ENCODE measurements at places on chromosomes 7 and 10.
A peak's percentile ranks its signal among the peaks of the same experiment; 100 is the strongest.

- DNase-seq = no peak
Observed at GRCh38 chr7:108201766-108202165, 71.6 kb upstream of the LAMB4 start.

- DNase-seq = no peak
Observed at GRCh38 chr10:29951441-29951931, 107.9 kb downstream of the JCAD start.

DNA sequence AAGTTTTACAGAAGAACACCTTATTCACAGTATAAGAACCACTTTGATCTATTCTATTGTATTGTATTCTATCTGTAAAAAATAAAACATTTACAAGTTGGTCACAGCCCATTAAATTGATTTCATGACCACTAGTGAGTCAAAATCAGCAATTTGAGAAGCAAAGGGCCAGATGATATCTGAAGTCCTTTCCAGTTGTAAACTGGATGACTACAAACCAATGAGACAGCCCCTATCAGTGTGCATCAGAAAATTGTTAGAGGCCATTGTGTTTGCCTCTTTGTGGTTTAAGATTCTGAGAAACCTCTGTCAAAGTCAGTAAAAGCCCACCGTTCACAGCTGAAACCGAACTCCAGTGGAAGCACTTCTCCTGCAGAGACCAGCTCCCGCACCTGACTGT, 54.8 kb downstream of the TBXAS1 start:
- DNase-seq = no peak

GRCh38 chr10:24440817-24441797, 232.2 kb downstream of the KIAA1217 start:
- DNase-seq = no peak

DNA sequence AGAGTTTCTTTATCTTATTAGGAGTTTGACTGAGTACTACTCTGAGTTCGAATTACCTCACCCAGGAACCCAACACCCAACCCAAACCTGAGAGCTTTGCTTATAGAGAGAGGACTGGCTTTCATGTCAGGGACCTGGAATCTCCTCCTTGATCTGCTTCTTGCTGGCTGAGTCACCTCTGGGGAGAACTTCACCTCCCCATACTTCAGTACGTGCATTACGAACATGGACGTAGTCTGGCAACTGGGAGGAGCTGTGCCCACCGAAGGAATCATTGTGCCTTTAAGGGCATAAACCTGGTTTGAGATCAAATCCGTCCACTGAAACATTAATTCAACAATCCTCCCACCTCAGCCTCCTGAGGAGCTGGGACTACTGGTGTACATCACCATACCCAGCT, 12.2 kb upstream of the PSAP start:
- DNase-seq = no peak

DNA sequence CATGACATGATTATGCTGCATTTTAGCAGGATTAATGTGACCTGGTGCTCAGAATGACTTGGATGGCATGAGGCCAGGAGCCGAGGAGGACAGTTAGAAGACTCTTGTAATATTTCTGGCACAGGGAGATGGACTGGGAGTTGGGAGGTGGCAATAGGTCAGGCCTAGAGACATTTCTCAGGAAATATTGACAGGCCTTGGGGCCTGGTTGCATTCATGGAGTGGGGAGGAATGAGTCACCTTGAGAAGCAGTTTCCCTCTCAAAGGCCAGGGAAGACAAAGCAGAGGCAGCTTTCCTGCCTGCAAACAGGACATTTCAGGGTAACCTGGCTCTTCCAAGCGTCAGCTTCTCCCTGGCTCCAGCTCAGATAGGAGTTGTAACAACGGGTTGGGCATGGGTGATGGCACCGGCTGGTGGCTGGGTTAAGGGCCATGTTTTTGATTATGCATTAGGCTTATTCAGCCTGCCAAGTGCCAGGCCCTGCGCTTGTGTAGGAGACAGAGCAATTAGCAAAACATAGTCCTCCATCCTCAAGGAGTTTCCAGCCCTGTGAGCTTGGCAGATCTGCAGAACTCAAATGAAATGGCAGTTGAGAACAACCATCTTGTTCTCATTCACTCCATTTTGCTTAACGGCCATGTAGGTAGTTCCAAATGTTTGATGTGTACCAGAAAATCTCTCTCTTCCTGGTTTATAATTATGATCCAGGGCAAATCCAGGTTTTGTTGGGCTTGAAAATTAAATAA, 38.2 kb downstream of the HK1 start:
- DNase-seq = no peak

DNA sequence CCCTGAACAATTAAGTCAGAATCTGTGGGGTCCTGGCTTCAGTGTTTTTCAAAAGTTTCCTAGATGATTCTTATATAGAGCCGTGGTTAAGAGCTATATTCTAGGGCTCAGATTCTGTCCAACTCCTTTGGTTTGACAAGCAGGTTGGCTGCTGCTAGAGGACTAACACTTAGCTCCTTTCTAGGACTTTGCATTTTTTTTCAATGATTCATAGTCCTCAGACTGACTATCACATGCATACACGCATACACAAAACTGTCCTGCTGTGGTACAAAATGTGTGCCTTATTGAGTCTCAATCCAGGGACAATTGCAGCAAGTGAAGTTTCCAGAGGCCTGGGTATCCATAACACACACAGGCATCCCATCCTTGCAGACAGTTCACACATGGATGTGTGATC, 392.0 kb downstream of the NRG3 start:
- DNase-seq = no peak

- DNase-seq = no peak
Observed at GRCh38 chr7:64277630-64278029, 36.1 kb upstream of the ZNF736 start.

GRCh38 chr7:55335786-55336185, 29.4 kb upstream of the LANCL2 start:
- DNase-seq = no peak

DNA sequence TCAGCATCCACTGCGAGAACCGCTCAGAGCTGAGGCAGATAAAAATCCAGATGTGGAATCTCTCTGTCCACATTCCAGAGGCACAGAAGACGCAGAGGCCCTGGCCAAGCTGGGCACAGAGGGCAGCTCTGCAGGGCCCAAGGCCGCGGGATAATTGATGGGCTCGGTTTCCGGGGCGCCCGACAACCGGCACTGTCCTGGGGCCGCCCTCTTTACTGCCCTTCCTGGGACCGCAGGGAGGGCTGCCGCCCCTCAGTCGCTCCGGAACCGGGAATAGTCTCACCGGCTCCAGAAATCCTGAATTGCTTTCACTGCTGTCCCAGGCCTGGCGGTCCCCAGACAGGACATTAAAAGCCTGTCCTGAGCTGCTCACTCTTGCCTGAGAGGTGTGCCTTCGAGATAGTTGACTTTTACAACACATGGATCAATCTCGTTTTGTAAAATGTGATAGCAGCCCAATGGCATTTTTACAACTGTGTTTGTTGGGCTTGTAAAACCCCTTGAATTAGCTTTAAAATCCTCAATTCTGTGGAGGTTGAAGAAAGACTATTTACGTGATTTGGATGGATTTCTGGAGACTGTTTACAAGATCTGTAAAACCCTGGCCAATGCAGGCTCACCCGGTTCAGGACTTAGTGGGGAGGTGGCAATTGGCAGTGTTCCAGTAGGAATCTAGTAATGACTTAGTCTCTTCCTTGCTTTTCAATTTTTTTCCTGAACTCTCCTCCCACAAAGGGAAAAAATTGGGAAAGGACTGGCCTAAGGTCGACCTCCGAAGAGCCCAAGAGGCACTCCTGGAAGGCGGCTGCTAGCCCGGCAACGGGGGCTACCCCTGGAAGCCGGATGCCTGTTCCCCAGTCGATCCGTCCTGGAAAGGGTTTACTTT, 1.4 kb upstream of the HOXA6 start:
- no peak for DNase-seq

GRCh38 chr10:14608381-14609001, 166.2 kb downstream of the FAM107B start:
- DNase-seq = no peak

DNA sequence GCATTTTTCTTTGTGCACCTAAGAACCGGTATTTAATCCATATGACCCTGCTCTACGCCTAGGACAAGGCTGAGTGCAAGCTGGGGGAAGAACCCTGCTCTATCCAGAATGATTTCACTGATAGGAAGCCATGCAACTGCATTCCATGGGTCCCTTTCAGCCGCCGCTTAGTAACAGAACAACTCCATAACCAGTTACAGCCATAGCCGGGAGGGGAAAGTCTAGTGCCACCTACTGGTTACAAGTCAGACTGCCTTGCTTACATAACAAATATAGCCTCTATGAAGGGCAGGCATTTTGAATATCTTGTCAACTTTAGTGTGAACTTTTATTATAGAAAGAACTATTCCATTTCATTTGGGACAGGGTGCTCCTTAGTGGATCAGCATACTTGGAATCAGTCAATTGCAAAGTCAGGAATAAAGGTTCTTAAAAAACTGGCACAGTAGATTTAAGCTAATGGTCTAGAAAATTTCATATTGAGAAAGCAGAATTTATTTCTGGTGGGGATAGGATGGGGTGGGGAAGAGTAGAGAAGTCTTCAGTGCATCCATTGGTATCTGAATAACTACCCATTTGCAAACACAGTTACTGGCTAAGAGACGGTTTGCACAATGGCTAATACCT, 521.7 kb downstream of the ADRA2A start:
- DNase-seq = peak; percentile 14

- DNase-seq = peak; percentile 19
Observed at GRCh38 chr10:48289501-48290238, 15.2 kb upstream of the FRMPD2 start.

- no peak for DNase-seq
Observed at GRCh38 chr10:64726466-64726865, 1205.3 kb downstream of the REEP3 start.

- no peak for DNase-seq
Observed at GRCh38 chr10:29873941-29874484, 185.4 kb downstream of the JCAD start.
